ENCODE measurements at places on chromosomes 11 and 22.

DNA sequence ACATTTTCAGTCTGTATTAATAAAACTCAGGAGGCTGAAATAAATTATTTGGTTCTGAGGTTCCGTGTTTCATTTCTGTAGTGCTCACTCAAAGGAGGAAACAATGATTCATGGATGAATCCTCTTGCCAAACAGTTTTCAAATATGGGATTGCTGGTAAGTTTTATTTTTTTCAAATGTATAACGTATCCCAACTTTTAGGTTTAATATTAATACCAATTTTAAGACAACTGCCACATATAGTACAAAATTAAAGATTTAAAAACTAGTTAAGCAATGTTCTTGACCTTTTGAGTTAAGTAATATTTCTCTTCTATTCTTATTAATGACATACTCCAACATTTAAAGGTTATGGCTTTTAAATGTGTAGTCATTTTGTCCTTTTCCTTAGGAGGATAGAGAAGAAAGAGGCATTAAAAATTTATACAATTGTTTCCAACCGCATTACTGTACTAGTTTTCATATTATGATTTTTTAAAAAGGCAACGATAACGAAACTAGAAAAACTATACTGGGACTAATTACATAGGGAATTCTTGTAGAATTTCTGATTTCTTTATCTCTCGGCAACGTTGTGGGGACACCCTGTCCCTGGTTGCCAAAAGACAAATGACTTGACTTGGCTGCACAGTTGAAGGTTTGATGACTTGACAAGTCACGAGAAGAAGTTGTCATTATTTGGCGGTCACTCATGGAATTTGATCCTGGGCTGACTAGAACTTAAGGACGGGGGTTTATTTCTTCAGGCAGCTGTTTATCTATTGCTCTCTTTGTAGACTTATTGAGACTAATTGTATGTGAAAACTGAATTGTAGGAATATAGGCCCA, 69.1 kb upstream of the ADSL start:
- no peak for DNase-seq

GRCh38 chr11:41392596-41392995, 66.9 kb downstream of the LRRC4C start:
- no peak for DNase-seq

DNA sequence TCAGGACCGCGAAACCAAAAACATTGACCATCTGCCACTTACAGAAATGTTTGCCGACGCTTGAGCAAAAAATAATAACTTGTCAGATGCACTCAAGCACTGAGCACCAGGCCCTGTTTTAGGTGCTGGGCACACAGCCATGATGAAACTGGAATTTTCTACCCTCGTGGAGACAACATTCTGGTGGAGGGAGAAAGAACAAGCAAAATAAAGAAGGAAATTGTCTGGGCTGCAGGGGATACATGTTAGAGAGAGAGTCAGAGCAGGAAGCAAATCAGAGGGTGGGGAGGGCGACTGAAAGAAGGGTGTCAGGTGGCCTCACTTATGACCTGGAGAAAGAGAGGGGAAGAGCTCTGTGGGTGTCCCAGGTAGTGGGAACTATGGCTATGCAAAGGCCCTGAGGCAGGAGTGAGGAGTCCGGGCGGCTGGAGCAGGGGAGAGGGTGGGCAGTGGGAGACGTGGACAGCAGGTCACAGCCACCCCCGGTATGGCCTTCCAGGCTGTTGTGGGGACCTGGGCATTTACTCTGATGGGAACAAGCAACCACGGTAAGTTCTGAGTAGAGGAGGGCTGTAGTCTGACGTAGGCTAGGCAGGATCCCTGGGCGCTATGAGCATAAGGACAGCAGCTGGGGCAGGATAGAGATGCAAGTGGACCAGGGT, 78.8 kb downstream of the MYEOV start:
- DNase-seq: peak; percentile 29

DNA sequence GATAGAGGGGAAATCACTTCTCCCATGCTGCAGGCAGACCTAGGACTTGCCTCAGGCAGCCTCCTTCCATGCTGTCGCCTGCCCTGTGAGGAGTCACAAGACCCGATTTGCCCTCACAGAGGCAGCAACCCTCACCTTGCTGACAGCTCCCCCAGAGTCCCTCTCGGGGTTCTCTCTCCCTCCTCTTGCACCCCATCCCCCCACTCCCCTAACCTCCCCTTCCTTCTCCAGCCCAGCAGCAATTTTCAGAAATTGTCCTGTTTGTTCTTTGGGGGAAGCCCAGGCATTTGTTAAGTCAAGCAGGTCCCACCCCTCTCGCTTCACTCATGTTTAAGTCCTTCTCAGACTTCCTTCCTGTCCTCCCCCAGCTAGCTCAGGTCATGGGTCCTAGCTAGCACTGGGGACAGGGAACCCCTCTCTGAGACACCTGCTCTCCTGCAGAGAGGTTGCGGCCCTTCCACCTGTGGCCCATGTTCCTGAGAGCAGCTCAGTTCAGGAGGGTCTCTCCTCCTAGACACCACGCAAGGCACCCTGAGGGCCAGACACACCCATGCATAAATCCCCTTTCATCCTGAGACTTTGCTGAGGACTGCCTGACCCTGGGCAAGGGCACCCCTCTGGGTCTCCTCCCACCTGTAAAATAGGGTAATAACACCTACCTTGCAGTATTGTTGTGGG, 6.3 kb upstream of the FXYD2 start:
- DNase-seq: peak; percentile 27

DNA sequence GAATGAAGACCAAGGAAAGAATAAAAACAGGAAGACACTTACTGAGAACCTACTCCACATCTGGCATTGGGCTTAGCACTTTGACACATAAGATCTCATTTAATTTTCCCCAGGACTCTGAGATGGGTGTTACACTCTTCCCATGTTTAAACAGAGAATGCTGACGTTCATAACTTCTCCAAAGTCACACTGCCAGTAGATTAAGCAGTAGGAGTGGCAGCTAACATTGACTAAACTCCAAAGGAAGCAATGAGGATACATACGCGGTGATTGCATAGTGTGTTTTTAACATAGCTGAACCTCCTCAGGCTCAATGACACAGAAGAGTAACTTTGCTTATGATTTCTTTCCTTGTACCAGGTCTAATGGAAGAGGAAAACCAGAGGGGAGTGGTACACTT, 14.5 kb upstream of the OR10V1 start:
- no peak for DNase-seq

DNA sequence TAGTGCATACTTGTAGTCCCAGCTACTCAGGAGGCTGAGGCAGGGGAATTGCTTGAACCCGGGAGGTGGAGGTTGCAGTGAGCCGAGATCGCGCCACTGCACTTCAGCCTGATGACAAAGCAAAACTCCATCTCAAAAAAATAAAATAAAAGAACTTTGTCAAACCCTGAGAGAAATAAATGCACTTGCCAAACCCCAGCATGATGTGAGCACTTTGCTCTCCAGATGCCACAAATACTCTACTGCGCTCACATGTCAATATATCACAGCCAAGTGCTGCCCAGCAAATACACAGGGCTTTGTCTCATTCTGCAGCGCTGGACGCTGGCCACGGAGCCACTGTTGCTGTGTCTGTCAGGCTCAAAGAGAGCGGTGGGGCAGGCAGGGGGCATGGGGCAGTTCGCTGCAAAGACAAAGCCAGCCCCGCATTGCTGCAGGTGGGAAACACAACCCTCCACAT, 45.1 kb downstream of the AHNAK start:
- no peak for DNase-seq

- DNase-seq: peak; percentile 10
Measured at GRCh38 chr22:32333141-32333768, 24.4 kb upstream of the RFPL3 start.

- no peak for DNase-seq
Measured at GRCh38 chr11:8346157-8346755, 82.6 kb upstream of the LMO1 start.

DNA sequence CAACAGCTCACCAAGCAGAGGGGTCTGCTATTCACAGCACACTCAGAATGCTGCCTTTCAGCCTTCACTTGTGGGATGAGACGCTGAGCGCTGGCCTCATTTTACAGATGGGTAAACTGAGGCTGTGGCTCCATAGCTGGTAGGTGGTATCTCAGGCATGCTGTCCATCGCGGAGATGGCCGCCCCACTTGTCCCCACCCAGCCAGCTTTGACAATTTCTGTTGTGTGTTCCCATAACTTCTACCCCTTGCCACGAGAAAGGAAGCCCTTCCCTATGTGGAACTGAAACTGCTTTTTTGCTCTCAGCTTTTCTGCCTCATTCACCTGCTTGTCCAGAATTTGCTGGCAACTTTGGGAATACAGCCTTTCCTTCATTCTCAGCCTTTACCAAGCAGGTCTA, 36.1 kb upstream of the NNMT start:
- DNase-seq: no peak

- DNase-seq: no peak
Measured at GRCh38 chr11:127639916-127640315, 639.3 kb upstream of the KIRREL3 start.

DNA sequence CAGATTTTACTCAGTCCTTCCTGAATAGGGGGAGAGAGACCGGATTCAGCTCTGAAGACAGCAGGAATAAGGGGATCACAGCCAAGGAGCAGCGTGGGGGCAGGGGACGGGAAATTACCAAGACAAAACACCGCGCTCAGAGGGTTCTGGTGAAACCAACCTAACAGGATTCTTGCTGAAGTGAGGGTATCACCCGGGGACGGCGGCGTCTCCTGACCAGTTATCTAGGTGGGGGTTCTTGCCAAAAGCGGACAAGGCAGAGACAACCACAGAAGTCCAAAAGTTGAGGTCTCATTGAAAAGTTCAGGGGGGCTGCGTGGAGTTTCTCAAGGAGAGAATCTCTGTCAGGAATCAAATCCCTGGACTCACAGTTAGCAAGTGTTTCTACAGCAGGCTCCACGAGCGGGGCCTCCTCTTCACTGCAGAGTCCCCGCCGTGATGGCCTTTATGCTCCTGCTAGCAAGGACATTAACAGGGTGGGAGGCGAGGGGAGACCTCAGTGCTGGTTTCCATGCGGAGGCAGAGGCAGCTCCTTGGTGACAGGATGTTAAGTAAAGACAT, 291.0 kb downstream of the BRD1 start:
- DNase-seq: no peak

GRCh38 chr11:120633616-120634393, 122.3 kb downstream of the GRIK4 start:
- no peak for DNase-seq

DNA sequence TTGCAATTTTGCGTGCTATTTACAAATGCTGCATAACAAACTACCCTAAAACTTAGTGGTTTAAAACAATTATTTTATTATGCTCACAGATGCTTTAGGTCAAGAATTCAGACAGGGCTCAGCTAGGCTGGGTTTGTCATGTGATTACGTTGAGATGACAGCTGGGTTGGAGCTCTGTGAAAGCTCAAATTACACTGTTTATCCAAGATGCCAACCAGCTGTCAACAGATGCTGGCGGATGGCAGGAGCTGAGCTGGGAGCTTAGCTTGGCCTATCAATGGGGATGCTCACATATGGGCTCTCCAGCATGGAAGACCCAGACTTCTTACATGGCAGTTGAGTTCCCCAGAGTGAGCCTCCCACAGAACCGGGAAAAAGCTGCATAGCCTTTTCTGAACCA, 62.7 kb downstream of the STK33 start:
- no peak for DNase-seq

DNA sequence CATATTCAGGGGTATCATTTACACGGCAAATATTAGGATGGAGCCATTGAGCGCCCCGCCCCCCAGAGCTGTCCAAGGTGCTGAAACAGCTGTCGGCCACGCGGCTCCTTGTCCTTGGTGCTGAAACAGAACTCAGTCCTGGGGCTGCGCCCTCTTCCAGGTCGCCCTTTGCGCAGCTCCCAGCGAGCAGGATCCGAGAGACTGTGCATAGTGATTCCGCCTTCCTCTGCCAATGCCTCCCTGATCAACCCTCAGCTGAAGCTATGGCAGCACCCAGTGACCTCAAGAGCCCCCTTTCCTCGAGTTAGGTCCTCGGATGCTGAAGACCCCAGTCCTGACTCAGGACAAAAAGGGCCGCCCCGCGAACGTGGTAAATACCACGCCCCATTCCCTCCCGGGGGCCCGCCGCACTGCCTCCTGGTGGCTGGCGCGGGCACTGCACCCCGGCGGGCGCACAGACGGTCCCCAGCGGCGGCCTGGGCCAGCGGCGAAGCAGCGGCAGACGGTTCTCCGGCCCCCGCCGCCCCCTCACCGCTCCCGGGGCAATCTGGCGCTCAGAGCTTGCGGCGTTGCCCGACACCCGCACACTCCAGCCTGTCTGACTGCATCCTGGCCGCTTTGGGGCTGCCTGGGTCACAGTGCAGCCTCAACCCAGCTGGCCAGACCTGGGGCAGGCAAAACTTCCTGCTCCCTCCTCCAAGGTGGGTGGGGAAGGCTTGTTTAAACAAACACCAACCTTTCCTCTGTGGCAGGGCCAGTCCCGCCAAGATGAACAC, 13.4 kb downstream of the SYT7 start:
- peak; percentile 88 for DNase-seq

DNA sequence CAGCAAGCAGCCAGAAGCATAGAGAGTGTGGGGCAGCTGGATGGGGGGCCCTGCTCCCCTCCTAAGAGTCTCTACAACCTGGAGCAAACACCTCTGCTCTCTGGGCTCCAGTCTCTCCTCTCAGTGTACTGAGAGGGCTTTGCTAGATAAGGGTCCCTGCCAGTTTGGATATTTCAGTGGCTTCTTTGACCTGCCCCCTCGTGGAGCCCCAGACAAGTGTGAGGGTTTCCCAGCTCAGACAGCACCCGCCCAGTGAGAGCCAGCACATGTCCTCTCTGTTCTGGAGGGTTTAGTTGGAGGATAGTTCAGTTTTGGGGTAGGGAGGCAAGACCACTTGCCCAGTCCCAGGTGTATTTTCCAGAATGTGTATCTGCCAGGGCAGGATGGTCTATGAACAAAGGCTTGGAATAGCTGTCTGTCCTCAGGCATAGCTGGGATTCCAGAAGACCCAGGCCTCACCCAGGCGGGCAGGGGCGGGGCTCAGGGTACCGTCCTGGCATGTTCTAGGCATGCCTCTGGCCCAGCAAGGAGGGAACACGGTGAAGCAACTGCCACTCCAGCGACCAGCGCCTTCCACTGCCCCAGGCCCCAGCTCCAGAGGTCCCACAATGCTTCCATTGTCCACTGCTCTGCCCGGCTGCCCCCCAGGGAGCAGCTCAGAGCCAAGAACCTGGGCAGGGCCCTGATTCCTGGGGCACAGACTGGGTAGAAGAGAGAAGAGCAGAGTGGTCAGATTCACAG, 7.5 kb upstream of the MICALL1 start:
- no peak for DNase-seq

- DNase-seq: no peak
Measured at GRCh38 chr11:122019908-122020694, 95.9 kb downstream of the BLID start.

GRCh38 chr11:120021978-120022377, 115.9 kb downstream of the TRIM29 start:
- no peak for DNase-seq

DNA sequence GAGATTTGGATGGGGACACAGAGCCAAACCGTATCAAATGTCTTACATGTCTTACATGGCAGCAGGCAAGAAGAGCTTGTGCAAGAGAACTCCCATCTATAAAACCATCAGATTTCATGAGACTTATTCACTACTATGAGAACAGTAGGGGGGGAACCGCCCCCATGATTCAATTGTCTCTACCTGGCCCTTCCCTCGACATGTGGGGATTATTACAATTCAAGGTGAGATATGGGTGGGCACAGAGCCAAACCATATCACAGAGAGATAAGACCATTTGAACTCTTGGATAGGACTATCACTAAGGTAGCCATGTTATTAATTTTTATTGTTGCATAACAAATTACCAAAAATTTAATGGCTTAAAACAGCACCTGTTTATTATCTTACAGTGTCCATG, 611.7 kb downstream of the SOX6 start:
- no peak for DNase-seq

All from liver (tissue), 10 donors.